ENCODE measurements at places on chromosomes 3 and 15.

- no peak for DNase-seq
These were observed 7.2 kb upstream of the NANOGP8 start for GRCh38 chr15:35092311-35092710.

DNA sequence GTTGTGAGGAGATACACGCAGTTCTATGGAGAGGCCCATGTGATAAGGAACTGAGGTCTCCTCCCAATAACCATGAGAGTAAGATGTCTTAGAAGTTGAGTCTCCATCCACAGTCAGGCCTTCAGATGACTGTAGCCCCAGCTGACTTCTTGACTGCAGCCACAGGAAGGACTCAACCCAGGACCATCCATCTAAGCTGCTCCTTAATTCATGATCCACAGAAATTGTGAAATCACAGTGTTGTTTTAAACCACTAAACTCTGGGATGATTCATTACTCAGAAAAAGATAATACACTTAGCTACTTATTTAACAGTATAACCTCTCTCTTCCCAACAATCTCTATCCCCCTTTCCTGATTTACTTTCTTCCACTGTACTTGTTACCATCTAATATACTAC is 173.3 kb downstream of the ALDH1A2 start:
- no peak for DNase-seq

- DNase-seq: no peak
These were observed 7.9 kb downstream of the FAH start for GRCh38 chr15:80160570-80161156.

DNA sequence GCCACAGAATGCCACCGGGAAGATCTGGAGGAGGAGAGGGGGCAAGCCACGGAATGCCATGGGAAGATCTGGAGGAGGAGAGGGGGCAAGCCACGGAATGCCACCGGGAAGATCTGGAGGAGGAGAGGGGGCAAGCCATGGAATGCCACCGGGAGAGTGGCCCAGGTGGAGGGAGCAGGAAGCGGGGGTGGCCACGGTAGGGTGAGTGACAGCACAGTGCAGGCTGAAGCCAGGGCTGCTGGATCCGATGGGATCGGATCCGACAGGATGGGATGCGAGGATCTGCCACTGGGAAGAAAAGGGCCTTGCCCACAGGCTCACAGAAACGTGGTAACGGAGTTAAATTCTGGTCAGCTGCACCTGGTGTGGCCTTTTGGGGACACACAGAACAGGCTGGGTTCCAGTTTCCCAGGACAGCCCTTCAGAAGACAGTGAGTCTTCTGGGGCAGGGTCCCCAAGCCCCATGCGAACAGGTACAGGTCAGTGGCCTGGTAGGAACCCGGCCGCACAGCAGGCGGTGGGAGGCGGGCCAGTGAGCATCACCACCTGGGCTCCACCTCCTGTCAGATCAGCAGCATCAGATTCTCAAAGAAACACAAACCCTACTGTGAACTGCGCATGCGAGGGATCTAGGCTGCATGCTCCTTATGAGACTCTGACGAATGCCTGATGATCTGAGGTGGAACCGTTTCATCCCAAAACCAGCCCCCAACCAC is 58.8 kb downstream of the XXYLT1 start:
- no peak for DNase-seq
